D721Med (cell line): ENCODE measurements at places on chromosomes 4 and X.

- DNase-seq: no peak
Measured at GRCh38 chrX:77276742-77277141, 170.4 kb upstream of the FGF16 start.

GRCh38 chrX:133440081-133440796, 24.9 kb upstream of the GPC4 start:
- no peak for DNase-seq

- DNase-seq: no peak
Measured at GRCh38 chrX:136260776-136261175, 9.6 kb upstream of the MAP7D3 start.

DNA sequence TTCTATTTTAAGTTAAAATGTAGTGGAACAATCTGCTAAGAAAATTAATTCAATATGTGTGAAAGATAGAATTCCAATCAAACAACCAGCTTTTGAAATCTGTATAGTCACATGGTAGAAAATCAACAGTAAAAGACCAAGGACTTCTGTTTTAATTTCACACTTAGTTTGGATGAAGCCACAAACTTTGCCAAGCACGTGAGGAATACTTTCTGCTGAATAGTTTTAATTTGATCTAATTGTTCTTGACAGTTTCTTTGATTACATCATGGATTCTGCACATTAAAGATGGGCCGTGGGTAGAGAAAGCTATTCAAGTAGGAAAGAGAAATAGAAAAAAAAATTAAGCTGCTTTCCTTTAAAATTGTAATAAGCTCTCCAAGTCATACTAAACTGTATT, 137.9 kb upstream of the FAM241A start:
- no peak for DNase-seq

DNA sequence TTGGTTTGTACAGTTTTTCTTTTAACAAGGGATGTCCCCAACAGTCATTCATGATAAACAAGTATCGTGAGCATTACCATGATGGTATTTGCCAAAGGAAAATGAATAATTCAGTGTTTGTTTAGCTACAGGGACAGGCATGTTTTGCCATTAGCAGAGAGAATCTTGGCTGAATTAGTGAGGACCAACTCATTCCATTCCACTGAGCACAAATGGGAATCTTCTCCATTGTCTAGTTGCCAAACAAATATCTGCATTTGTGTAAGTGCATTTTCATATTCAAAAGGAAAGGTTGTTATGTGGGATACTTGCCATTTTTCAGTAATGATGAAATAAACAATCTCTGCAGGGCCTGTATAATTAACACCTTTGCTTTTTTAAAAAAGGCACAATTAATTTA, 1762.6 kb downstream of the RPA4 start:
- DNase-seq: no peak

- DNase-seq: no peak
Measured at GRCh38 chr4:71287305-71287704, 51.5 kb upstream of the SLC4A4 start.

GRCh38 chr4:145230726-145231125, 50.3 kb upstream of the OTUD4 start:
- DNase-seq: no peak

DNA sequence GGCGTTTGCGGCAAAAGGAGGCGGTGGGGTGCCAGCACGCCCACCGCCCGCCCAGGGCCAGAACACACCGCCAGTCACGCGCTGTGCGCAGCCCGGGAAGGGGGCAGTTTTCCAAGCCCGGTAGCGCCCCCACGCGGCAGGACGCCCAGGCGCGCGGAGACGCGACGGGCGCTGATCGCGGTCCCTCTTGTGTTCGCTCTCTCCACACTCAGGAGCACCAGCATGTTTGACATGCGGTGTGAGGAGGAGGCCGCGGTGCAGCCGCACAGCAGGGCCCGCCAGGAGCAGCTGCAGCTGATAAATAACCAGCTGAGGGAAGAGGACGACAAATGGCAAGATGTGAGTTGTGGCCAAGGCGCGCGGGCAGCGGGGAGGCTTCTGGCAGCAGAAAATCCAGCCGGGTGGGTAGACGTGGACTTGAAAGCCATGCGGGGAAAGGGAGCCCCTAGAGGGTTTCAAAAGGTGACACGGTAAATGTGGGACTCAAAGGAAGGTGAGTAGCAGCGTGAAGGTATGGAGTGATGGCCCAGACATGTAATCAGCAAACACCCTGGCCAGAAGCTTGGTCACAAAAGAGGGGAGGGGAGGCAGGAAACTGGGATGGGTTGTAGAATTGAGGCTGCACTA, 104.1 kb downstream of the PHOX2B start:
- peak; percentile 58 for DNase-seq

DNA sequence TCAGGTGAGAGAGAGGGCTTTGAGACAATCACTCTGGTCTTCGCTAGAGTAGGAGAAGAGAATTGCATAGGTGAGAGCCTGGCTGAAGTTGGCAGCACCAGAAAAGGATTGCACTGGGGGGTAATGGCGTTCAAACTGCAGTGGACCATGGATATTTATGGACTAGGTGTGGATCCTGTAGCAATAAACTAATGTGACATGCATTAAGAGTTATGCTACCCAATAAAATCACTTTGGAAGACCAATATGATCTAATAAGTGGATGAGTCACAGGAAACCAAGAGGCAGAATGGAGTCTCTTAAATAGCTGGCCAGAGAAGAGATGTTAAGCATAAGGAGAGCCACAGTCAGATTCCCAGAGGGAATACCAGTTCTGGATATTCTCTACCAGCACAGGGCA, 259.8 kb downstream of the FBXO8 start:
- DNase-seq: no peak

DNA sequence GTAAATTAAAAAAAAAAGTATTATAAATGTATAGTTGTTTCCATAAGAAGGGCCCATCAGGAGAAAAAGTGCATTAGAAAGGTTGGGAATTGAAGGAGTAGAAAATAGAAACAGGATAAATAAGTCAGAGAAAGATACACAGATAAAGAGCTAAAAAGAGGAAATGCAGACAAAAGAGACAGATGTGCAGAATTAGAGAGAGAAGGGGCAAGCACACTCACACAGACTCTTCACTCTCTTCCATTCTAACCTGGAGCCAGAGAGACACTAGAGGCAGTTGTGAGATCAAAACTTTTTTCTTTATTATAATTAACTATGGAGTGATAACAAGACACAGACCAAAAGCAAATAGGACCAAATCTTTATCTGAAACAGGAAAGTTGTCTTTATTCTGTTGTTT, 134.1 kb downstream of the CEP135 start:
- no peak for DNase-seq

GRCh38 chr4:105714071-105714521, 5.5 kb downstream of the GSTCD start:
- DNase-seq: no peak

- no peak for DNase-seq
Measured at GRCh38 chr4:153116291-153116680, 88.0 kb upstream of the TRIM2 start.

- no peak for DNase-seq
Measured at GRCh38 chr4:74319470-74319869, 11.2 kb downstream of the EPGN start.

DNA sequence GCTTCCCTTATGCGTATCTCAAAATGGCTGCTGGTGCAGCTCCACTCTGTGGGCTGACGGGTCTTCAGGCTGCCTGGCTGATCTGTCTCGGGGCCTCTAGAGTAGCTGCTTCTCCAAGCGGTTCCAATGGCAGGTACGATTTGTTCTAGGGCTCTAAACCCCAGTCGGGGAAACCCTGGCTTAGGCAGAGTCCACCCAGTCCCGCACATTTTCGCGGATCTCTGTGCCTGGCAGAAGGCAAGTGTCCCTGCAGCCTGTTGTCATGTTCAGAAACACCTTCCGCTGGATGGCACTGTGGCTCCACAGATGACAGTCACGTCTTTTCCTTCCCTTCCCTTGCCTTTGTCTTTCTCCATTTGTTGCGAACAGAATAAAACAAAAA, 54.4 kb downstream of the NBDY start:
- DNase-seq: no peak

- no peak for DNase-seq
Measured at GRCh38 chr4:151052785-151053184, 37.7 kb upstream of the LRBA start.

- DNase-seq: no peak
Measured at GRCh38 chr4:5191831-5192230, 140.6 kb downstream of the STK32B start.

GRCh38 chr4:30427932-30428331, 292.2 kb upstream of the PCDH7 start:
- no peak for DNase-seq

- DNase-seq: no peak
Measured at GRCh38 chrX:20680998-20681397, 414.3 kb upstream of the RPS6KA3 start.

DNA sequence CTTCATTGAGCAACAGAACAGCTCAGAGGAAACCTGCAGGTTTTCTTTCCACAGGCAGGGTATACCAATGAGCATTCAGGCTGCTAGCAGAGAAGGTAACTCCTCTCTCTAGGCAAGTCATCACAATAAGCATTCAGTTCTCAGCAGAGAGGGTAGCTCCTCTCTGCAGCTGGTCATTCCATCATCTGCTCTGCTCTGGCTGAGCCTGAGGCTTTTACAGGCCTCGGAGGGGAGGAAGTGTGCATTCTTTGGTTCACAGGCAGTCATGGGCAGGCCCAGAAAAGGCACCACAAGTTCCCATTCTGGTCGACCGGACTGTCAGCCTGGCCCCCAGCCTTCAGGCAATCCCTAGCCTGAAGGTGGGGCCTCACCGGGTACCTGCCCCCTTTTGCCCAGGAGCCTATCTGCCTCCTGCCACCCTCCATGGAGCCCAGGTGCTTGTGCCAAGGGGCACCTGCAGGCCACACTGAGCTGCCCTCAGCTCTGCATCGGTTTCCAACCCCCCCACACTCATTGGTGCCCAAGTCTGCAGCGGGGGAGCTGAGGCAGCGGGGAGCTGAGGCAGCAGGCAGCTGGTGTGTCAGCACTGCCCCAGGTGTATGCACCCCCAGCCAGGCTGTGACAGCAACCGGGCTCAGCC, 83.1 kb downstream of the PRDM5 start:
- no peak for DNase-seq

DNA sequence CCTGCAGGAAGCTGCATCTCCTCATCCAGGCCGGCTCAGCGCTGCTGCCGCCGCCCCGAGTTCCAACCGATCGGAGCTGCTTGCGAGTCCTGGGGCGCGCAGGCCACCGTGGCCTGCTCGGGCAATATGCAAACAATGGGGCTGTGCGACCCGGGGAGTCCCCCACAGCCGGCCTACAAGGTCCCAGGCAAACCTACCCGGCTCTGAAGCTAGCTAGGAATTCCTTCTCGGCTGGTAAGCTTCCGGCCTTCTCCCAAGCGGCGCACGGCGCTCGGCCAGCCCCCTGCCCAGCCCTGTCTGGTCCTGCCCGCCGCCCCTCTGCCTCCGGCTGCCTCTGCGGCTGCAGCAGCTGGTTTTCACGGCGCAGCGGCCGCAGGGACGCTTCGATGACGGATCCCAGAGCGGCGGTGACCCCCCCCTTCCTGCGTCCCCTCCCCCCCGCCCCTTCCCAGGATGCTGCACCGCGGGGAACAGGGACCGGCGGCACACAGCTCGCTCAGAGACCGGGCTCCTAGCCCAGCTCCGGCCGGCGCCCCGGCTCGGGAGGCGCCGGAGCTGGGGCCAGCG, 59.4 kb downstream of the TSC22D3 start:
- DNase-seq: peak; percentile 41

DNA sequence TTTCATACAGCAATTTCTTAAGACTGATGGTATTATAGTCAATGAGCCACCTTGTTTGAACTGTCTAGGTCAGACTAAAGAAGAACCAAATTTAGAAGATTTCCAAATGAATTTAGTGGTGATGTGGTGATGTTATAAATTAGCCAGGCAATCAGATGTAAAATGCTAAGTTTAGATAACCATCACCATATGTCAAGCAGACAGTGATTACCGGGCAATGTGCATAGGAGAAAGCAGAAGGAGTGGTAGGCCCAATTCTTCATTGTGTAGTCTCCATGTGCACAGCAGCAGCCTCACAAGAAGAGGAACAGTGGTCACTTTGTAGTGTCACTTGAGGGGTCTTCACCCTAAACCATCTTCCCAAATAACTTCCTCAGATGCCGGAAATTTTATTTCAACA, 198.8 kb downstream of the ANTXR2 start:
- no peak for DNase-seq

DNA sequence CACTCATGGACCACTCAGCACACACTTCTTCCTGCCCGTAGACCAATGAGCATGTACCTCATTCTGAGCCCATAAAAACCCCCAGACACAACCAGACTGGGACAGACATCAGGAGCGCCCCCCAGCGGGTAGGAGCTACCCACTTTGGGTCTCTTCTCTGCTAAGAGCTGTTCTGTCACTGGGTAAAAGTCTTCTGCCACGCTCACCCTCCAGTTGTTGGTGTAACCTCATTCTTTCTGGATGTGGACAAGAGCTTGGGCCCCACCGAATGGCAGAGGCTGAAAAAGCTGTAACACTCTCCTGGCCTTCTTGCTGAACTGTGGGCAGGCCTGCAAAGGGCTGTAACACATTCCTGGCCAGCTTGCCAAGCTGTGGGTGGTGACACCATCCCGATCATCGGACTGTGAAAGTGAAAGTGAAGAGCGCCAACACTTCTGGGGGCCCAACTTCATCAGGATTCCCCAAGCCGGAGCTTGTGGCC, 137.6 kb downstream of the TECRL start:
- DNase-seq: no peak

DNA sequence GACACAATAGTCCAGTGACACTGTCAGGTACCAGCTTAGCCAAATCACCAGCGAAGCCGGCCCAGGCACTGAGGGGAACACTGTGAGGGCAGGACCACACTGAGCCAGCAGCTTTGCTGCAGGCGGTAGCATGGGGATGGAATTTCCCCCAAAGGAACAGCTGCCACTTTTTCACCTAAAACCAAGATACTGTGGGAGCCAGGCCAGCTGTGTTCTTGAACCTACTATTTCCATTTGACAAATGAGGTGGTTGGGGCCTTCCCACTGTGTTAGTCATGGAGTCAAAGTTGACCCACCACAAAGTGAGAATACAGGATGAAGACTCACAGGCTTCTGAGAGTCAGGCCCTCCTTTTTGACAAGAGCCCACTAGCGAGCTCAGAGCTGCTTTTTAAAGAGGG, 70.7 kb upstream of the SH3RF1 start:
- DNase-seq: no peak

GRCh38 chrX:78643096-78643495, 16.0 kb downstream of the RTL3 start:
- no peak for DNase-seq

DNA sequence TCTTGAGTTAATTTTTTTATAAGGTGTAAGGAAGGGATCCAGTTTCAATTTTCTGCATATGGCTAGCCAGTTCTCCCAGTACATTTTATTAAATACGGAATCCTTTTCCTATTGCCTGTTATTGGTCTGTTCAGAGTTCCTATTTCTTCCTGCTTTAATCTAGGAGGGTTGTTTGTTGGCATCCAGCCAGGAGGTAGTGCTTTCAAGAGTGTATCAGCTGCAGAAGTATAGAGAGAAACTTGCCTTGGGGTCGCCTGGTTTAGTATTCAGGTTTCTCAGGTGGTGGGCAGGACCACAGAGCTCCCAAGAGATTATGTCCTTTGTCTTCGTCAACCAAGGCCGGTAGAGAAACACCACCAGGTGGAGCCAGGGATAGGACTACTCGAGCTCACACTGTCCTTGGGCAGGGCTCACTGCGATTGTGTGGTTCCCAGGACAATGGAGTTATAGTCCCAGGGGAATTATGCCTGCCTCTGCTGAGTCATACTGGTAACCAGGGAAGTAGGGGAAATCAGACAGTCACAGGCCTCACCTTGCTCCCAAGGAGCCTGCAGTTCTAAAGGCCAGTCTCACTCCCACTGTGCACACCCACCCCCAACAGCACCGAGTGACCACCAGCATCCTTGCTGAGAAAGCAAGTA, 168.1 kb downstream of the VSIG4 start:
- no peak for DNase-seq

- DNase-seq: no peak
Measured at GRCh38 chrX:148567229-148567628, 66.8 kb downstream of the AFF2 start.
